Esophagus squamous epithelium (tissue), 5 donors: ENCODE measurements at places on chromosomes 13 and 19.

GRCh38 chr13:76764429-76764828, 121.8 kb downstream of the KCTD12 start:
- no peaks in the 10 kb centered on the region for H3K27me3 ChIP-seq
- no peak overlapping the region for H3K4me3 ChIP-seq
- H3K36me3 ChIP-seq, result no peaks in the 10 kb centered on the region
- peaks cover 7% of the 10 kb centered on the region for H3K4me1 ChIP-seq
- peak overlapping the region; percentile 65 for H3K27ac ChIP-seq
- DNase-seq, result no peak

DNA sequence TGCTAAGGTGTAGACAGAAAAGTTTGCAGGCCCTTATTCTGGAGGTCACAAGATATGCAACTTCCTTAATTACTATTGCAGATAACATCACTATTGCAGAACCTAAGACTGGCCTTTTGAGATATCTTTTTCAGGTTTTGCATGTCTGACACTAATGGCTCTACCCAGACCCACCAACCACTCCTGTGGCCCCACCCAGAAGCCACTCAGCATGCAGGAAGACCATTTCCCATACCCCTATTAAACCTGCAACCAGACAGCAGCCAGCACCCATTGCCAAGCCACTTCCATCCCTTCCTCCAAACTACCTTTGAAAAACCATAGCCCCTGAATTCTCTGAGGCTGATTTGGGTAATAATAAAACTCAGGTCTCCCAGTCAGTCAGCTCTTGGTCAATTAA, 297.6 kb downstream of the SLITRK6 start:
- no peaks in the 10 kb centered on the region for H3K4me1 ChIP-seq
- H3K36me3 ChIP-seq, result no peaks in the 10 kb centered on the region
- DNase-seq, result no peak
- H3K27me3 ChIP-seq, result no peaks in the 10 kb centered on the region

- no peak overlapping the region for H3K4me3 ChIP-seq
- H3K4me1 ChIP-seq, result no peaks in the 10 kb centered on the region
- no peaks in the 10 kb centered on the region for H3K36me3 ChIP-seq
- no peak for DNase-seq
- H3K27me3 ChIP-seq, result no peaks in the 10 kb centered on the region
Observed at GRCh38 chr13:53783471-53783870, 754.9 kb downstream of the OLFM4 start.

DNA sequence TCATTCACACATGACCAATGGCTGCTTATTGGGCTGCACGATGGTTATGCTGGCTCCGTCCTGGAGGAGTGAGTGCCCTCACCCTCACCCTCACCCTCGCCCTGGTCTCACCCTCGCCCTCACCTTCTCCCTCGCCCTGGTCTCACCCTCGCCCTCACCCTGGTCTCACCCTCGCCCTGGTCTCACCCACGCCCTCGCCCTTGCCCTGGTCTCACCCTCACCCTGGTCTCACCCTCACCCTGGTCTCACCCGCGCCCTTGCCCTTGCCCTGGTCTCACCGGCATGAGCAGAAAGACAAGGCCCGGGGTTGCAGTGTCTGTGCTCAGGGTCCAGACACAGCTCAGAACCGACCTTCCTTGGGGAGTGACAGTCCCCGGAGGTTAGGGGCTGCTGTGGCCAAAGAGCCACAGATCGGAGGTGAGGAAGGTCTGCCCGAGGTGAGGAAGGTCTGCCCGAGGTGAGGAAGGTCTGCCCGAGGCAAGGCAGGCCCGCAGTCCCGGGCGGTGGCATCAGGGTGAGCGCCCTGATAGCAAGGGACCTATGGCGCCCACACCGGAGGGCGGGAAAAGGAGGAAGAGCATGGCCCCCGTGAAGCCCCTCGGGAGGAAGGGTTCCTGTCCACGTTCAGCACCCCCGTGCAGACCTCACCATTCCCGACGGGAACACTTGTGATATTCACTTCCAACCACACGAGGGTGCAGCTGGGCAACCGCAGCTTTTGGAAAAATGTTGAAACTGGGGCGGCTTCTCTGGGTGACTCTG, 65.6 kb downstream of the MCF2L start:
- H3K36me3 ChIP-seq, result peaks cover 6% of the 10 kb centered on the region
- no peak overlapping the region for H3K4me3 ChIP-seq
- H3K27me3 ChIP-seq, result no peaks in the 10 kb centered on the region
- DNase-seq, result no peak
- H3K27ac ChIP-seq, result no peak overlapping the region
- H3K4me1 ChIP-seq, result no peaks in the 10 kb centered on the region

GRCh38 chr13:43693639-43694038, 93.1 kb downstream of the ENOX1 start:
- H3K36me3 ChIP-seq, result no peaks in the 10 kb centered on the region
- H3K27me3 ChIP-seq, result no peaks in the 10 kb centered on the region
- DNase-seq, result no peak
- H3K4me3 ChIP-seq, result no peak overlapping the region

DNA sequence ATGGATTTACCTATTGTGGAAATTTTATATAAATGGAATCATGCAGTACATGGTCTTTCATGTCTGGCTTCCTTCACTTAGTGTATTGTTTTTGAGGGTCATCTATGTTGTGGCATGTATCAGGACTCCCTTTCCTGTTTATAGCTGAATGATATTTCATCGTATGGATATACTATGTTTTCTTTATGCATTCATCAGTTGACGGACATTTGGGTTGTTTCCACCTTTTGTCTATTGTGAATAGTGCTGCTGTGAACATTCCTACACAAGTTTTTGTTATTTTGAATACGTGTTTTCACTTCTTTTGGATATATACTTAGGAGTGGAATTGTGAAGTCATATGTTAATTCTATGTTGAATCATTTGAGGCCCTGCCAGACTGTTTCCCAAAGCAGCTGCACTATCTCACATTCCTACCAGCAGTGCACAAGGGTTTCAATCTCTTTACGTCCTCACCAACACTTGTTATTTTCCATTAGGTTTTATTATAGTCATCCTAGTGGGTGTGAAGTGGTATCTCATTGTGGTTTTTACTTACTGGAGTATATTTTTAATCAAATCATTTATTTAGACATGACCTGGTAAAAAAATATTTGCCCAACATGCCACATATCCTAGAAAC, 262.7 kb downstream of the DLEU7 start:
- no peak overlapping the region for H3K4me3 ChIP-seq
- no peak overlapping the region for H3K27ac ChIP-seq
- H3K36me3 ChIP-seq, result no peaks in the 10 kb centered on the region
- no peaks in the 10 kb centered on the region for H3K27me3 ChIP-seq
- no peak for DNase-seq

DNA sequence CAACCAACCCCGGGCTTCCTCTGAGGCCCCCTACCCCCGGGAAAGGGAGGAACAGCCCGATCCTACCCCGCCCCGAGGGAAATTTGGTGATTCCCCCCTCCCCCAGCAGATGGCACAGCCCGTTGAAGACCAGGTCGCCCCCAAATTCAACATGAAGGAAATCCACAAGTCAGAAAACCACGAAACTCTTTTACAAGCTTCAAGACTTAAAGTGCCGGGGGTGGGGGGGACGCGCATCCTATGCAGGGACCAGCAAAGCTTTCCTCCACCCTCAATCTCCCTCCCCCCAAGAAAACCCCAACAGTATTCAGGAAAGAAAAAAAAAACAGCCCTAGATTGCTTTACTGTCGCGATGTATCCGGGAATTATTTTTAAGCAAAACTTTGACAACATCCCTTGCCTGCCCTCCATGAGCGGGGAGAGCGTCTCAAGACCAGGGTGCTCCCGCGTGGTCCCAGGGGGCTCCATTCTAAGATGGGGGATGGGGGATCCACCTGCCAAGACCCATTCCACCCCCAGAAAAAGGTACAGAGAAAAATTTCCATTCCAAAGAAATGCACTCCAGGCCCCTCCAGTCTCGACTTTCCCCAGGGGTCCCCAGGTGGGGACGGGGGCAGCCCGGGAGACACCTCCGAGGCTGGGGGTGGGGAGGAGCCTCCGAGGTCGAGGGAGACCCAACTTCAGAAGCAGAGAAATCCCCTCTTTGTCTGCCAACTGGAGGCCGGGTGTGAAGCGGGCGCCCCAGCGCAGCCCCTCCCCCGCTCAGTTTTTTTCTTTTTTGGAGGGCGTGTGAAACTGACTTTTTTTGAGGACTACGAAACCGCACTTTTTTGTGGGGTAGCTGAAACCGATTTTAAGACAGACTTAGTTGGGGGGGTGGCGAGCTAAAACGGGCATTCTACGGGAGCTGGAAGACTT, 1.5 kb downstream of the TCF3 start:
- H3K4me1 ChIP-seq, result peaks cover 57% of the 10 kb centered on the region
- H3K36me3 ChIP-seq, result no peaks in the 10 kb centered on the region
- H3K4me3 ChIP-seq, result peak overlapping the region; percentile 94
- DNase-seq, result no peak
- H3K27ac ChIP-seq, result peak overlapping the region; percentile 100
- no peaks in the 10 kb centered on the region for H3K27me3 ChIP-seq

DNA sequence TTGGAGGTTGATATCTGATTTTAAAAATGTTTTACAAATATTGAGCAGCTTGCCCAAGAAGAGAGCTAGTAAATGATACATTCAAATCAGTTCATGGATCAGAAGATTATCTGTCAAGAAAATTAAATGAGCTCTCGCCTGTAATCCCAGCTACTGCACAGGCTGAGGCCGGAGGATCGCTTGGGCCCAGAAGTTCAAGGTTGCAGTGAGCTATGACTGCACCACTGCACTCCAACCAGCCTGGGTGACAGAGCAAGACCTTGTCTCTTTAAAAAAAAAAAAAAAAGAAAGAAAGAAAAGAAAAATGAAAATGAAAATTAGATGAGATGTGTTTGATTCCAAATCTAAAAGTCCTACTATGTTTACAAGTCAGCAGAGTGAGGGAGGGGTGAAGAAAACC, 2.4 kb downstream of the SPART start:
- no peaks in the 10 kb centered on the region for H3K36me3 ChIP-seq
- no peak overlapping the region for H3K4me3 ChIP-seq
- DNase-seq, result no peak
- peaks cover 43% of the 10 kb centered on the region for H3K4me1 ChIP-seq

DNA sequence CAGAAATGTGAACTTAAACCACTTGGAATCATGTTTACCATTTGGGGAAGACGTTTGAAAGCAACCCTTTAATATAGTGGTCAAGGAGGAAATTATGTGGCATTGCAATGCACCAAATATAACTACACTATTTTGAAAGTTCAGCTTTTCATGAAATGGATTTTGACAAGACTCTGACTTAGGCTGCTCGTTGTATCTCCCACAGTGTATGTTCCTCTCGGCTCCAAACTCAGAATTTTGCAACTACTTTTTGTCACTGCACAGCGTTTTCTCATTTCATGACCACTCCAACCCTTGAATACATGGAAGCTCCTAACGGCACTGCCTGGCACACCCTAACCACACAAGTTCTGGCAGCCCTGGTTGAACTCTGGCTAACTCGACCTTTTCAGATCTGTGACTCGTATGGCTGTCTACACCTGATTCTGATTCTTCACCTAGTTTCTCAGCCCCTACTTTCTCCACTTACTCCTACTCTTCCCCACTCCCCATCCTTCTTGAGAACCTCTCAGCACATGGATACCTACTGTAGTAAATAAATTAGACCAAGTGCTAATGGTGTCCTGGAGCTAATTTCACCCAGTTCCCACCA, 7.0 kb upstream of the POMP start:
- no peaks in the 10 kb centered on the region for H3K27me3 ChIP-seq
- no peak overlapping the region for H3K4me3 ChIP-seq
- no peaks in the 10 kb centered on the region for H3K36me3 ChIP-seq
- H3K4me1 ChIP-seq, result no peaks in the 10 kb centered on the region
- H3K27ac ChIP-seq, result no peak overlapping the region

DNA sequence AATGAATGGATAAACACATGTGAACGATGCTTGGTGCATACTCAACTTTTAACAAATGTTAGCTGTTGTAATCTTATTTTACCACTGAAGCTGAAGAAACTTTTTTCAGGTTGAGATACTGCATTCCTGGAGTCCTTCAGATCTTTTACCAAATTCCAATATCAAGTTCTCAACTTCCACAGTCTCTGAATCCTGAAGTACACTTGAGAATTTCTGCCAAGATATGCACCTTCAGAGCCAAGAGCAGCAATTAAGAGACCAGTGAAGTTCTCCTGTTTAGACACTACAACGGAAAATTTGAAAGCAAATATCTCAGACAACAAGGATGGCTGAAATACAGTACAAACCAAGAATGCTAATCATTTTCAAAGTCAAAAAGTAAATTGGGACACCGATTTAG, 84.6 kb upstream of the MTIF3 start:
- H3K4me1 ChIP-seq, result no peaks in the 10 kb centered on the region
- H3K27ac ChIP-seq, result no peak overlapping the region
- no peak overlapping the region for H3K4me3 ChIP-seq

- H3K27ac ChIP-seq, result peak overlapping the region; percentile 74
- no peak for DNase-seq
- H3K27me3 ChIP-seq, result no peaks in the 10 kb centered on the region
- H3K4me1 ChIP-seq, result peaks cover 38% of the 10 kb centered on the region
- no peak overlapping the region for H3K4me3 ChIP-seq
Observed at GRCh38 chr13:97367016-97367822, 66.8 kb upstream of the RAP2A start.

DNA sequence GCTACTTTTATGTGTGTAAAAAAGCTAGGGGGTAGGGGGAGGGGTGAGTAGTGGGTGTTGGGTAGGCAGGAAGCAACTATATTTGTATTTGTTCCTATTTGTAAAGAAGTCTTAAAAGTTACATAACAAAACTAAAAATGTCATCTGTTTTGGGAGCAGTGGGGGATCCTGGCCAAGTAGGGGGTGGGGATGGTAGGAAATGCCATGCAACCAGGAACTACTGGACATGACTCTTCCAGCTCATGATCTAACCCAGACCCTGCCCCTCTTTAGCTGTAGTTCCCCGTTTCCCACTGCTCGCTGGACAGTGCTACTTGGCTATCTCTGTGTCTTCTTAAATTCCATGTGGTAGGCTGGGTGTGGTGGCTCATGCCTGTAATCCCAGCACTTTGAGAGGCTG, 3.2 kb downstream of the GTF3A start:
- peaks cover 55% of the 10 kb centered on the region for H3K36me3 ChIP-seq
- H3K4me1 ChIP-seq, result peaks cover 54% of the 10 kb centered on the region
- H3K27me3 ChIP-seq, result no peaks in the 10 kb centered on the region
- peak overlapping the region; percentile 93 for H3K27ac ChIP-seq

DNA sequence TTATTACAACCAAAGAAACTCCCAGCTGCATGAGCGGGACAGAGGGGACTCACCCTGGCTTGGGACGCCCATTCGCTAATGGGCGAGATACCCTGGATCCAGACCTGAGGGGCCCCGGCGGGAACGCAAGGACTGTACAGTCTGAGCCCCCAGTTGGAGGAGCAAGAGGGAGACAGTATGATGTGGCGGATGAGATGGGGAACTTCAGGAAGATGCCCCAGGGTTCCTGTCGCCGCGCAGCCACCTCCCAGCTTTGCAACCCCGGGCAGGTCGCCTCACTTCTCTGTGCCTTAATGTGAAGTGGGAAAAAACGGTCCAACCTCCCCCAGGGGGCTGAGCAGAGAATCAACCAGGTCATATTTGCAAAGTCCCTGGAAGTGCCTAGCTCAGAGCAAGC, 2.5 kb downstream of the NPAS1 start:
- peaks cover 84% of the 10 kb centered on the region for H3K27me3 ChIP-seq
- no peak for DNase-seq
- H3K36me3 ChIP-seq, result no peaks in the 10 kb centered on the region
- no peak overlapping the region for H3K27ac ChIP-seq
- H3K4me3 ChIP-seq, result no peak overlapping the region

- H3K27me3 ChIP-seq, result no peaks in the 10 kb centered on the region
- H3K4me3 ChIP-seq, result no peak overlapping the region
- peak overlapping the region; percentile 47 for H3K27ac ChIP-seq
- peaks cover 6% of the 10 kb centered on the region for H3K4me1 ChIP-seq
- no peaks in the 10 kb centered on the region for H3K36me3 ChIP-seq
- DNase-seq, result no peak
Observed at GRCh38 chr13:33723365-33723764, 94.6 kb upstream of the RFC3 start.

GRCh38 chr19:38912600-38913514, 871 bp upstream of the CCER2 start:
- no peak overlapping the region for H3K4me3 ChIP-seq
- H3K27ac ChIP-seq, result no peak overlapping the region
- H3K4me1 ChIP-seq, result no peaks in the 10 kb centered on the region
